ENCODE measurements at places on chromosomes 7 and 10. TPM values are rescaled to one million over a fixed set of nuclear protein-coding genes. Genes with fewer than 3 reads are reported as not detected.

DNA sequence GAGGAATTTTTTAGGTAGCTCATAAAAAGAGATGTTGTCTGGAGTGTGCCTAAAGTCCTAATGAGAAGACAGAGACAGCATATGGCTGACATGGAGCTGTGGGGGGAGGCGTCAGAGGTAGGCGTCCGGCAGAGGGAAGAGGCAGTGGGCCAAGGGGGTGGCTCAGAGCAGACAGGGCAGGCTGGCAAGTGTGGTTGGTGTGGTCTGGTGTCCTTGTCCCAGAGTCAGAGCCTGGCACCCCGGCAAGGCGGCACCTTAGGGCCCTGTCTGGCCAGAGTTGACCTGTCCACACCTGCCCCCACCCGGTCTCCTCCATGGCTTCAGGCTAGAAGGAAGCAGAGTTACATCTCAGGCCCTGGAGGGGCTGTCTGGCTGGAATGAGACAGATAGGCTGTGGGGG, 220.3 kb upstream of the ZNF32 start:
- H3K36me3 ChIP-seq = no peaks in the 10 kb centered on the region
- no peak overlapping the region for H3K4me3 ChIP-seq
- peaks cover 13% of the 10 kb centered on the region for H3K27me3 ChIP-seq

Gene FAM24B
- total RNA-seq = 15.8 TPM

Gene AMPH
- total RNA-seq = not detected

GRCh38 chr10:118408181-118408580, 66.1 kb upstream of the FAM204A start:
- no peaks in the 10 kb centered on the region for H3K4me1 ChIP-seq
- peaks cover 10% of the 10 kb centered on the region for H3K27me3 ChIP-seq
- DNase-seq = no peak
- no peaks in the 10 kb centered on the region for H3K36me3 ChIP-seq
- no peak overlapping the region for H3K27ac ChIP-seq
- no peak overlapping the region for H3K4me3 ChIP-seq

Gene ERVW-1
- not detected for total RNA-seq

DNA sequence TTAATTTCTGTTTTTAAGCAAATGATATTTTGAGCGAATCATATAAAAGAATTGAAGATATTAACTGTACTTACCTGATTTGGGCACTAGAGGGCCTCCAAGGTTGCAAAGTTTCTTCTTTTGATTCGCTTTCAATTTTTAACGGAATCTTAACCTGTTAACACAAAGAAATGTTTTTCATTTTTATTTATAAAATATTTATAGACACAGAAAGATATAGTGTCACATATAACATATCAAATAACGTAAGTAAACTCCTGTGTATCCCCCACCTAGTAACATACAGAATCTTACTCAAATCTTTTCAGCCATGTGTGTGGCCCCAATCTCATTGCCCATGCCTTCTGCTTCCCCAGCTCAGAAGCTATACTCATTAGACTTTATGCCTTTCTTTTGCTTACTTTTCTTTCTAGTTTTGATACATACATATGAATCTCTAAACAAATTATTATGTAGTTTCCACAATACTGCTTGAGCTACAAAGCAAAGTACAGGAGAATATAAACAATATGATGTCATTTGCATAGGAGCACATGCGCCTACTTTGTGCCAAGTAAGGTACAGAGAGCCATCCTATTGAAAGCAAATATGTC, 49.5 kb upstream of the ZPBP start:
- peaks cover 7% of the 10 kb centered on the region for H3K27me3 ChIP-seq
- peak overlapping the region; percentile 74 for H3K4me3 ChIP-seq
- DNase-seq = no peak
- H3K27ac ChIP-seq = peak overlapping the region; percentile 78
- peaks cover 33% of the 10 kb centered on the region for H3K4me1 ChIP-seq
- H3K36me3 ChIP-seq = peaks cover 2% of the 10 kb centered on the region

Gene FBXL15
- 16.3 TPM for total RNA-seq

GRCh38 chr7:145082366-145083161, 246.7 kb upstream of the TPK1 start:
- no peaks in the 10 kb centered on the region for H3K36me3 ChIP-seq
- H3K4me3 ChIP-seq = no peak overlapping the region
- H3K4me1 ChIP-seq = no peaks in the 10 kb centered on the region
- H3K27me3 ChIP-seq = peaks cover 9% of the 10 kb centered on the region
- no peak for DNase-seq

DNA sequence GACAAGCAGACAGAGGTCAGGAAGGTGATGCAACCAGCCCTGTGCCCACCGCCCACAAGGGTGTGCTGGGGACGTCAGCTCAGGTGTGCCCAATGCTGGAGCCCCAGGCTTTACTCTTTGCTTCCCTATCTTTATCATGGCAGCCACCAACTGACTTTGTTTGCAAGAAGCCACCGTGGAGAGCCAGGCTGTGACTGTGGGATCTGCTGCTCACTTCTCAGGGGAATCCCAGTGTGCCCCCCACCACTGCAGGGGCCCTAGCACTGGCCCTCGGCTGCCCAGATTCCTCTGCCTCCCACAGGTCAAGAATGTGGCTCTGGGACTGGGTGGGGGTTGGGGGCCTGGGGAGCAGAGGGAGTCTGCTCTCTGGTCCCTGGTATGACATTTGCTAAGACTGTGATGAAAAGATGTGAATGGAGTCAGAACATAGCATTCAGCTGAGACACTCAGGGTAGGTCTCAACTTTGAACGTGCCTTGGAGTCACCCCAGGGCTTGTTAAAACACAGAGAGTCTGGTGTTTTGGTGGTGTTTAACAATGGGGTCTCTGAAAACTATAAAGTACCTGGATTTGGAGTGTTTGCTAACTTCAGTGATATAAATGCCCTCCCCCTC, 47.3 kb downstream of the ARHGAP22 start:
- H3K4me3 ChIP-seq = no peak overlapping the region
- H3K36me3 ChIP-seq = no peaks in the 10 kb centered on the region
- H3K4me1 ChIP-seq = no peaks in the 10 kb centered on the region

GRCh38 chr10:34801097-34801733, 13.9 kb downstream of the PARD3 start:
- peaks cover 8% of the 10 kb centered on the region for H3K27me3 ChIP-seq
- no peaks in the 10 kb centered on the region for H3K36me3 ChIP-seq
- no peak overlapping the region for H3K27ac ChIP-seq
- DNase-seq = no peak
- H3K4me3 ChIP-seq = no peak overlapping the region

DNA sequence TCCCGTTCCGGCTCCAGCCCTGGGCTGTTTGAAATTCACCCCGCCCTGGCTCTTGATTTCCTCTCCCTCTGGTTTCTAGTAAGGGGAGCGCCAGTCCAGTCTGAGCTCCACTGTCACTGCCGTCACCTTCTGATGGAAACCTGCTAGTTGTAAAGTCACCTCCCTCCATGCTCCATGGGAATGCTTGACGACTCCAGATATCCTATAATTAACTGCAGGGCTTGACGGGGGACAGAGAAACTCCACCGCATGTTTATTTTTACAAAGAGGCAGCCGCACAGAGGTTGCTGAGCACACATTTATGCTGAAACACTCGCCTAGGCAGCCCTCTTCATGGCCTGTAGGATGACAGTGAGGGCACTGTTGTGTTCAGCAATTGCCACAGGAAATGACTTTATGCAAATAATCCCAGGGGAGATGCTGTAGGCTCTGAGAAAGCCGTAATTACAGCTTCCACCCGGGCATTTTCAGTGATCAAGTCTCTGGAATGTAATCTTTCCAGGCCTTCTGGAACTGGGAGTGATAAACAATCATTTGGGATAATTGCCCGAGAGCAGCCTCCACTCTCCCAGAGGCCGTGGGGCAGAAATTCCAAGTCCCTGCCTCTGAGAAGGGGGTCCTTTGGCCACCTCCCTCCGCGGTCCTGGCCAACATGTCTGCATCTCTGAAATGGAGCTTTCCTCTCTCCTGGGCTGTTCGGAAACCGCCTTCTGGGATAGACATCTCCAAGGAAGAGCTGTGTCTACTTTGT, 300.5 kb downstream of the KLF6 start:
- H3K4me1 ChIP-seq = peaks cover 7% of the 10 kb centered on the region
- no peak overlapping the region for H3K4me3 ChIP-seq
- no peak overlapping the region for H3K27ac ChIP-seq

DNA sequence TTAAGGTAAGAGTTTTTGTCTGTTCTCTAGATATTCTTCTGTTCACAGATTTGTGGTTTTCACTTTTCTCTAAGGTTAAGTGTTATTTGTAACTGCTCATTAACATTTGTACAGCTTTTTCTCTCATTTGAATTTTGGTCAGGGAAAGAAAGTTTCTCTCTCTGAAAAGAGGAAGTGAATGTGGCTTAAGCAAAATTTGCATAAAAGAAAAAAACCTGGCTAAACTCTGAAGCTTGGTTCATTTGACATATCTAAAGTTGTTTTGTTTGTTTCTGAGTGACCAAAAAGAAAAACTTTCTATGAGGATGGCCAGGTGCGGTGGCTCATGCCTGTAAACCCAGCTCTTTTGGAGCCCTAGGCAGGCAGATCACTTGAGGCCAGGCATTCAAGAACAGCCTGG, 22.0 kb upstream of the SLC26A4 start:
- peaks cover 35% of the 10 kb centered on the region for H3K4me1 ChIP-seq
- peak overlapping the region; percentile 75 for H3K27ac ChIP-seq
- peak overlapping the region; percentile 70 for H3K4me3 ChIP-seq
- no peak for DNase-seq
- H3K36me3 ChIP-seq = peaks cover 23% of the 10 kb centered on the region
